Motor neuron (in vitro differentiated cells): ENCODE measurements at places on chromosomes 16 and 17.
A peak's percentile ranks its signal among the peaks of the same experiment; 100 is the strongest.

- ATAC-seq, result no peak
Observed at GRCh38 chr16:12235110-12235509, 258.6 kb downstream of the SNX29 start.

- no peak for ATAC-seq
Observed at GRCh38 chr16:85174871-85175723, 62.8 kb upstream of the CIBAR2 start.

DNA sequence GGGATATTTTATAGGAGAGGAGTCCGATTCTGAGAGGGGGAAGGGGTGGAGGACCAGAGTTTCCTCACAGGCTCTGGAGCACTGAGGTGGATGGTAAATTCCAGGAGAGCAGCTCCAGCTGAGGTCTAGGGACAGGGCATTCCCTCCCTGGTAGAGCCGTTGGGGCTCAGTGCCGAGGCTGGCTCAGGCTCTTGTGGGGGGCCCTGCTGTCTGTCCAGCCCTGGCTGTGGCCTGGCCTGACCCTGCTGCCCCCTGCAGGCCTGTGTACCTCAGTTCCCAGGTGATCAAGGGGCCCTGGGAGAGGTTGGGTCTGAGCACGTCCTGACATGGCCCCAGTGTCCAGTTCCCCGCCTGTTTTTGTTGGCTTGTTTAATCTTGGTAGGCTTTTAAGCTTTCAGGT is 16.8 kb downstream of the ZNF750 start:
- ATAC-seq, result no peak

GRCh38 chr17:6681176-6681575 is 29.6 kb downstream of the C17orf100 start:
- no peak for ATAC-seq

GRCh38 chr16:87778476-87778829 is 12.7 kb upstream of the KLHDC4 start:
- no peak for ATAC-seq

GRCh38 chr16:19583665-19584300 is 28.3 kb downstream of the VPS35L start:
- ATAC-seq, result peak; percentile 94

GRCh38 chr16:49461517-49461951 is 87.9 kb downstream of the C16orf78 start:
- ATAC-seq, result no peak

GRCh38 chr17:48737330-48738043 is 8.9 kb upstream of the HOXB13 start:
- ATAC-seq, result no peak

- no peak for ATAC-seq
Observed at GRCh38 chr16:70252355-70252988, 732 bp upstream of the EXOSC6 start.

GRCh38 chr16:2473999-2474876 is 689 bp upstream of the TBC1D24 start:
- peak; percentile 42 for ATAC-seq

DNA sequence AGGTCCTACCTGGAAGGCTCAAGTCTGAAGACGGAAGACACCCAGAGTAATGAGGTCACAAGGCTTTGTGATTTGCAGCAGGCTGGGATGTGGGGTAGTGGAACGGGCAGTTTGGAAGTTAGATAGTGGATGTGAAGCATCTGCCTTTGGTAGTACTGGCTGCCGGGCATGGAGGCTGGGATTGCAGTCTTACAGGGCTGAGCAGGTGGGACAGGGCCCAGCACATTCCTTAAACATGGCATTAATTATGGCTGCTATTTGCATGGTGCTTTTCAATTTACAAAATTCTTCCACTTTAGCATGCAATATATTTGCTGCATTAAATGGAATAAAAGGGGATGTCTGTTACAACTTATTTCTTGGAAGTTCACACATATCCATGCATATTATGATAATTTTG is 161.2 kb downstream of the UTP18 start:
- ATAC-seq, result no peak

DNA sequence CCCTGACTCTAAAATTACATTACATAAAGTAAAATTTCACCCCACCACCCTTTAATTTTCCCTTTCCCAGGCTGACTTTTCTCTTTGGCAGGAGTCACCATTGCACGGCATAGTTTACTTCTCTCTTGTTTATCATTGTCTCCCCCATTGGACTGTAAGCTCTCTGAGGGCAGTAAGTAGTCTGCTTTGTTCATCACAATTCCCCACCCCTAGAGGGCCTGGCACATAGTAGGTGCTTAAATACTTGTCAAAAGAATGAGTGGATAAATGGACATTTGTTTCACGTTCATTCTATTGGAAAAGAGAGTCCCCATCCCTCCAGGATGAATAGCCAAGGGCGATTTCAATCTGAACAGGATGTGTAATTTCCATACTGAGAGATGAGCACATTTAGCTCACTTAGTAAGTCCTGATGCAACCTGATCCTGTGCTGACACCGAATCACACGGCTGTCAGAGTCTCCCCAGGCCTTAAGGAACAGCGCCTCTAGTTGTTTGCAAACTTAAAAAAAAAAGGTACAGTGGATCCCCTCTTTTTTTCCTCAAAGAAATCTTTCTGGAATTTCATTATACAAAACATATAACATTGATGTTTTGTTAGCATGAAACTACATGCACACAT is 54.0 kb downstream of the AKAP1 start:
- no peak for ATAC-seq

GRCh38 chr16:81581107-81581506 is 136.5 kb downstream of the CMIP start:
- ATAC-seq, result no peak

- ATAC-seq, result no peak
Observed at GRCh38 chr17:80262775-80263244, 2.2 kb downstream of the RNF213 start.

GRCh38 chr16:79267146-79267545 is 333.4 kb downstream of the MAF start:
- ATAC-seq, result no peak

- ATAC-seq, result no peak
Observed at GRCh38 chr16:49352892-49353291, 20.7 kb upstream of the C16orf78 start.

DNA sequence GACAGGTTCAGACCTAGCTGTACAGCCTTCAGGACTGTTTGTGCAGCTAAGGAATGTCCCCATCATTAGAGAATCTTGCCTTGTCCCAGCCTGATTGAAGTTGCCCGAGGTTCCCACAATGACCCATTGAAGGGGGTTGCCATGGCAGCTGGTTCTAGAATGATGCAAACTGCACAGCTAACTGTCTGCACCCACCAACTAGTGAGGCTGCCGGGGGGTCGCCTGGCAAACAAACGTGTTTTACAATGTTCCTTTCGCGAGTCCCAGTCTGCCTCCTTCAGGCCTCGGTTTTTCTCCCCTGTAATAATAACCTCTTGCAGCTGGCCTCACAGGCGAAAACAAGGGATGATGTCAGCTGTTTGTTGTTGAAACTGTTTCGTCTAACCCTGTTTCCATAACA is 5.5 kb downstream of the C16orf96 start:
- ATAC-seq, result no peak

- peak; percentile 28 for ATAC-seq
Observed at GRCh38 chr17:41678411-41678906, 10.2 kb upstream of the EIF1 start.

DNA sequence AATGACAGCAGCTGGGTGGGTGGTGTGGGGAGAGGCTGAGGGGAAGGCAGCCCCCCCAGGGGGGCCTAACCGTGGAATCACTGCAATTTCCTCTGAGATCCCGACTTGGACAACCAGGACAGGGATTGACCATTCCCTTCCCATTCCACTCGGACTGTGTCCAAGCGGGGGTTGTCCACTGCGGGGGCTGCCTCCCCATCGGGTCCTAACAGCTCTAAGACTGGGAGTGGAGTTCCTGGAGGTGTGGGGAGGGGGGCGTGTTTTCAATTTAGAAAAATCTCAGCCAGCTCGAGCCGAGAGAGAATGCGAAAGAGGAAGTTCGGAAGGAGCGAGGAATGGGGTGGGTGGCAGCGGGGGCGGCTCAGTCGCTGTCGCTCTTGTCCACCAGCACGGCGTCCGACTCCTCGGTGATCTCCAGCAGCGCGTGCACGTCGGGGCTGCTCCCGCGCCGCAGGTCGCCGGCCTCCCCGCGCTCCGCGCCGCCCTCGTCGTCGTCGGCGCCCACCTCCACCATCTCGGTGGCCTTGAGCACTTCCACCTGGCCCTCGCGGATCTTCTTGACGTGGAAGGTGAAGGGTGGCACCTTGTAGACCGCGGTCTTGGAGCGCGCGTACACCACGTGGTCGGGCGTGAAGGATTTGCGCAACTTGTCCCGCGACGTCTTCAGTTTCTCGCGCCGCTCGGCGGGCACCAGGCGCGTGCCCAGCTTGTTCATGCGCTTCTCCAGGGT is 16.2 kb upstream of the STAT3 start:
- ATAC-seq, result no peak

DNA sequence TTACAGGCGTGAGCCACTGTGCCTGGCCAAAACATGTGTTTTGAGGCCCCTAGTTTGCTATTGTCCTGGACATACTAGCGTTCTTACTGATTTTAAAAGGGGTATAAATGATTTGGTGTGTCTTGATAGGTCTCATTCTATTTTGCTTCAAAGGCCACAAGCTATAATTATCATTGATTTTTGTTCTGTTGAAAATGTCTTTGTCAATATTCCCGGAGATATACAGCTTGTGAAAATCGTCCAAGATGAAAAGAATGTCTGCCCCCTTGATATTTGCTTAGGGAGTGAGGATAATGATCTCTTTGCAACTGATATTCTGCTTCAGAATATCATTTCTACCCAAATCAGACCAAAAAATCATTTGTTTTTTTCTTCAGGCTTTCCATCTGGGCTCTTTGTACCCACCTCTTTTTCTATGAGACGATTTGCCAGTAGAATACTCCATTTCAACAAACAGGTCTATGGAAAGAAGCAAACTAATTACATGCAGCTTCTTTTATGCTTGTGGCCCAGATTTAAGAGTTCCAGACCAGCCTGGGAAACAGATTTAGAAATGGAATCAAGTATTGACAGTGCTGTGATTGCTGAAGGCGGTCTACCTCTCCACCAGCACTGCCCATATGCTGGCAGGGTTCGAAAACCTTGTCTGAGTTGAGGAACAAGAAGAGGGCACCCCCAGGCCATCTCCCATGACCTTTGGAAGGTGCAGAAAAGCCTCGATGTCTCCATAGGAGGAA is 14.1 kb upstream of the ST6GALNAC1 start:
- ATAC-seq, result no peak

- ATAC-seq, result no peak
Observed at GRCh38 chr17:69405096-69405495, 9.4 kb upstream of the MAP2K6 start.

DNA sequence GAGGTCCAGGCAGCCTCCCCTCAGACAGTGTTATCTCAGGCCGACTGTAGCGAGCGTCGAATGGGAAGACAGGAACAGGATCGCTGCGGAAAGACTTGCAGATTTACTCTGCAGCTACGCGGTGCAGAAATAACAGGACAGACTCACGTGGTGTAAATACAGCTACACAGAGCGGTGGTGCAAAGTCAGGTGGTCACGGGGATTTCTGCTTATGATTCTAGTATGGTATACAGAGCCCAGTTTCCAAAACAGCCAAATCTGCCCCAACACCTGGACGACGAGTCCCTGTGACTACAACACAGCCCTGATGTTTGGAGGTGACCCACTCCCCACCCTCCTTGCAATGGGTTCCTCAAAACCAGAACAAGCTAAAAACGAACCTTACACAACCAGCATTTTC is 40.6 kb upstream of the ABR start:
- no peak for ATAC-seq

- ATAC-seq, result no peak
Observed at GRCh38 chr16:48632137-48632774, 22.3 kb upstream of the N4BP1 start.

DNA sequence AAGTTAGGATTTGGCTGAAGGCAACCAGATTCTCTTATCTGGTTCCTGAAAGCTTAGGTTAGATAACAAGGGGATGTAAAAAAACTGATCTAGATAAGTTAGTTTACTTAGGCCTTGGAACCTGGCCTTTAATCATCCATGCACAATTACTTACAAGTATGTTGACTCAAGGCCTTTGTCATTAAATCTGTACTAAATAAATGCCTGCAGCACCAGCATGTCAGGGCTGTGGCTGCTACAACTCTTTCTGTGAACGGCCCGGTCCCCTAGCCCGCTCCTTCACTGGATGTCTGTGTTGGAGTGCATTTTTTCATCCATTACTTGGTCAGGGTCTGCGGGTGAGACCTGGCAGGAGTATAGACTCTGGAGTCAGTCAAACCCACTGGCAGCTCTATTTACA is 48.4 kb upstream of the ALDH3A1 start:
- ATAC-seq, result no peak
